Stimulated activated CD4-positive, alpha-beta T cell treated with anti-CD3 and anti-CD28 coated beads, Interleukin-4, amount 100 ng/mL, for 4 hours (primary cell): ENCODE measurements at places on chromosomes 4 and X.

DNA sequence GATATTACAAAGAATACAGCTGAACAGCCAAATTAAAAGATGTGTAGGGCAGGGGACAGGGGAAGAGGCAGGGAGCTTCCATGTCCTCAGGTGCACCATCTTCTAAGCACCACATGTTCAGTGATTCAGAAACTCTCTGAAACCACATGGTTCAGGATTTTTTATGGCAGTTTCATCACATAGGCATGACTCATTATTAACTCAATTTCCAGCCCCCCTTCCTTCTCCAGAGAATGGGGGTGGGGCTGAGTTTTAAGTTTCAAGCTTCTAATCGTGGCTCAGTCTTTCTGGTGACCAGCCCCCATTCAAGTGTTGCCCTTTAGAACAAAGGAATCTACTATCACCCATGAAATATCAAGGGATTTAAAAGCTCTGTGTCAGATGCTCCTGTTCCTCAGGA lies 317.8 kb upstream of the GALNT7 start:
- DNase-seq = no peak

DNA sequence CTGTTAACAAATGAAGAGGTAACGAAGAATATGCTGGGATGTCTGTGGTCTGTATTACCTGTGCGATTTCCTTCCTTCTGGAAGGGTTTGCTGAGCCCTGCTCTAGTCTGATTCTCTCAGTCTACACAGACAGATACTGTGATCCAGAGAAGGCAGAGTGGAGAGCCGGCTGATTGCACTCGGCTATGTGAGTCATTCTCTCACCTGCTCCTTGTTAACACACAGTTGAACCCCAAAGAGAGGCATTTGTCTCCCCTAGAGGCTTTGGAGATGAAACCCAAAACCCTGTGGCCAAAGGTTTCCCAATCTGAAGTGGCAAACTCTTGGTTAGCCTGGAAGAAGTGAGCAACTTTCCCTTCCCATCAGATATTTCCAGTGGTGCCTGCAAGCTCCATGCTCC lies 78.1 kb upstream of the GPC4 start:
- no peak for DNase-seq

- peak; percentile 32 for DNase-seq
Measured at GRCh38 chr4:26372525-26373172, 51.8 kb downstream of the RBPJ start.

GRCh38 chrX:97416461-97416860 lies 532.8 kb downstream of the RPA4 start:
- no peak for DNase-seq

DNA sequence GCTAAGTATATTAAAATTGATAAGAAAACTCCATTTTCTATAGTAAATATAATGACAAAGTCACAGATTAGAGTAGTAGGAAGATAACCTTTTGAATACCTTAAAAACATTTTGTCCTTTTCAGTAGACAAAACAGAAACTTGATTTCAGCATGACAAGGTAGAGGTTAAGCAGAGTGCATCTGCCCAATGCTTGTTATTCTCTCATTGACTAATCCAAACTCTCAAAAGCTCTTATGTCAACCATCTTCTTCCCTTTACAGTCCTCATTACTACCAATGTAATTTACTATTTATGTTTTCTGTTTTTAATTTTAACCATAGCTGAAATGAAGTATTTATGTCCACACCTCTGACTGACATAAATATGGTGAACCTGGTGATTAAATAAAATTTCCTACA lies 11.1 kb downstream of the NIPAL1 start:
- no peak for DNase-seq

- no peak for DNase-seq
Measured at GRCh38 chr4:147247579-147247978, 233.3 kb upstream of the EDNRA start.

DNA sequence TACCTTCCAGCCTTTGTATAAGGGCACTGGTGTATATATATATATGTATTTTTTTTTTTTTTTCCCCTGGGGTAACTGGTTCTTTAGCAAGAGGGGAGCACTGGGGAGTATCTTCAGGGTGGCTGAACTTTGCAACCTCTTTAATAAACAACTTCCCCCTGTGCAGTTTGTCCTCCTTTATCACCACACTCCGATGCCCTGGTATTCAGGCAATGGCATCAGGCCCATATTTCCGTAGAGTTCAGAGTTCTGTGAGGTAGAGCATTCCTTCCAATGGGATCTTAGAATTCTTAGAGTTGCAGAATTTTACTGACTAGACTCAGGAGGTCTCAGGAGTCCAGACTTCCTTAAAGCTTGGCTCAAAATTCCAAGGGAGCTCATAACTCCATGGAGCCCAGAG lies 24.6 kb downstream of the NYX start:
- DNase-seq = no peak

DNA sequence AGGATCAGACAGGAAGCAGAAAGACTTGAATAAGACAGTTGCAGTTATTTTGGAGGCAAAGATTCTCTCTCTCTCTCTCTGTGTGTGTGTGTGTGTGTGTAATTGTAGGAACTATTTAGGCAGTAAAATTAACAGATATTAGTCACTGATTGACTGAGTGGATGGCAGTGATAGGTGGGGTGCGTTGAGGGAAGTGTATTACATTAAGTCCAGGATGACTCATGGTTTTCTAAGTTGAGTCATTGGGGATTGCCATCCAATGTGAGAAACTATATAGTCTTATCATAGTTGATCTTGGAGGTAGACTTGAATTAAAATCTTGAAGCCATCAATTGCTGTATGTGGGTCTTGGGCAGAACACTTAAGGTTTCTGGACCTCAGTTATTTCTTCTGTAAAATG lies 75.4 kb downstream of the AR start:
- no peak for DNase-seq

GRCh38 chrX:79080141-79080540 lies 64.3 kb upstream of the GPR174 start:
- no peak for DNase-seq

DNA sequence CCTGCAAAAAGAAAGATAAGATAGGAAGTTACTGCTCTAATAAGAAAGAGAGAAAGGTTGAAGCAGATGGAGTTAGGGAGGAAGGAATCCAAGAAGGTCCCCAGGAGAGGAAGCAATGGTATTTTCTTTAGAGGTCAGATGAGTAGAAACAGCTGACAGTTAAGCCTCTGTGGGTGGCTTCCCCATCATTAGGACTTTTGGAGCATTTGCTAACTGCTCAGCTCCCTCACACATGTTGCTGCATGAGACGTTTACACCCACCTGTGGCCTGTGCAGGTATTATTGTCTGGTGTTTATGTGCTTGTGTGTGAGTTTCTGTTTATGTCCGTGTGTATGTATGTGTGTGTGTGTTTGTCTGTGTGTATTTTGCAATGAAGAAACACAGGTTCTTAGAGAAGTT lies 346.8 kb downstream of the RAB28 start:
- DNase-seq = no peak

GRCh38 chr4:184384056-184384809 lies 90.1 kb downstream of the IRF2 start:
- no peak for DNase-seq
